ENCODE measurements at places on chromosomes 12 and 14.

DNA sequence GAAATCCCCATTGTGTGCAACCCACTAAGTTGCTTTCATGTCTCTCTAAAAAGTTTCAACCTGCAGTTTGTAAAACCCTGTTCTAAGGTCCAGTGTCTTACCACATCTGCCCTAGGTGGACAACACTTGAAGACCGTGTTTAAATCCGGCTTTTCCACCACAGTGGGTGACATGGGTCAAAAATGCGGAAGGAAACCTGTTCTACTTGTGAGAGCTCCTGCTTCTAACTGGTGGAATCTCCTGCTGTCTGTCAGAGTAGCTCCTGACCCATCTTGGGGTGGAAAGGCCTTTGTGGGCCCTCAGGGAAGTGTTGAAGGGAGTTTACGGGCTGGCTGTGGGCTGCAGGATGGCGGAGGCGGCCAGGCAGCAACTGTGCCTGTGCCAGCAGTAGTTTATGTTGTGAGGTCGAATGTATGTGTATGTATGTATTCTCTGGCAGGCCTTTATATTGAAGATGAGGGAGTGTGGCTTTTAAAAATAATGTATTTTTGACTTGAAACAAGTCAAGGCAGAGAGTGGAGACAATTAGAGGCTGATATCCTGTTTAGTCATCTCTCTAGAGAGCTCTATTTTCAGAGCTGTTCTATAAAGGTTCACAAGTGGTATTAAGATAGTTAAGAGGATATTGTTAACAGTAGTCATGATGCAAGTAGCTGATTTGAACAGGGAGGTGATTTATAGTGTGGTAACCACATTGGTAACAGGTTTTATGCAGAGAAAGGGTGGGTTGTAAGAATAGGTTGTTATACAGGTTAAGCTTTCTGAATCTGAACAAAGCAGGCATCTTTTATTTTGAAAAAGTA lies 67.0 kb downstream of the PRKCH start:
- DNase-seq = no peak

- no peak for DNase-seq
These were observed 2.5 kb downstream of the ANG start for GRCh38 chr14:20690848-20691640.

GRCh38 chr12:93550748-93551611 lies 21.5 kb upstream of the SOCS2 start:
- no peak for DNase-seq

GRCh38 chr12:117234441-117234840 lies 44.2 kb upstream of the FBXO21 start:
- no peak for DNase-seq

GRCh38 chr14:78788467-78789360 lies 618.5 kb downstream of the NRXN3 start:
- no peak for DNase-seq

GRCh38 chr14:22185191-22185590 lies 403.8 kb downstream of the DAD1 start:
- no peak for DNase-seq

GRCh38 chr12:123113026-123113425 lies 37.9 kb downstream of the PITPNM2 start:
- no peak for DNase-seq

DNA sequence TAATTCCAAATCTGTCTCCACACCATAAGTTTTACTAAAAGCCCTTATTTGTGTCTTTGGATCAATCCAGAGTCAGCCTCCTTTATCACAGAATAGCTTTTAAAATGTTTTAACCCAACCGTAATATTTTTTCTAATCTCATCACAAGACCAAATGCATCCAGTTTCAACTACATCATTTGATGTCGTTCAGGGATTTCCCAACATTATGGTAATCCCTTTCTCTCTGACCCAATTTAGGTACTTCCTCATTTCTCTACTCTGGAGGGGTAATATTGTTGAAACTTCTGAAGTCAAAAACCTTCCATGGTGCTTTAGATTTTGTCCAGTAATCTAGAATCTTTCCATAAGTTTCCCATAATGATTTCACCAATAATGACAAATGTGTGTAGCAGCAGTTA lies 596.8 kb downstream of the SOX5 start:
- DNase-seq = no peak

GRCh38 chr14:104827177-104828055 lies 26.5 kb downstream of the ZBTB42 start:
- no peak for DNase-seq

DNA sequence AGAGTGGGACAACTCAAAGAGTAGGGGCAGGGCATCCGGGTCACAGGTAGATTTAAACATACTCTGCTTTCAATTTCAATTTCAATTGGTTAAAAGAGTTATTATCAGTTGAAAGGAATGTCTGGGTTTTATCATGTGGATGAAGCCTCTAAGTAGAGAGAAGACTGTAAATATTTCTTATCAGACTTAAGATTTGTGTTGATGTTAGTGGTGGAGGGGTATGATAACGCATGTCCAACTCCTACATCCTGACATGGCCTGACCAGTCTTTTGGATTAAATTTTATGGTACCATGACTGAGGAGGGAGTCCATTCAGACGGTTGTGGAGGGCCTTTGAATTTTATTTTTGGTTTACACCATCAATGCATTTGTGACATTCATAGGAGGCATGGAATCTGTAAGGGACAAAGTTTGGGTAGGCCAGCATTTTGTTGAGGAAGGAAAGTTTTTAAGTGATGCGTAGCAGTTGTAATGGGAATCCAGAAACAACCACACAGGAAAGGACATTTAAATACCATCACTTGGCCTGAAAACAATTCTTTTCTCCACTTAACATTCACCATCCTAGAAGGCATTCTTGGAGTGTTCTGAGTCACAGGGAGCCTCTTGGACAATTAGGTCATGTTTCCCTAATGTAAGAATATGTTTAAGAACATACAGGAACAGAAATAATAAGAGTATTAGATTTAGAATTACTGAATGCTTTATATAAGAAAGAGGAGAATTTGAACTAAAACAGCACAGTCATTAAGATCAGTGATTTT lies 371.9 kb downstream of the ATP23 start:
- no peak for DNase-seq

GRCh38 chr14:36214476-36215216 lies 38.1 kb upstream of the PTCSC3 start:
- DNase-seq = no peak

Measured in vagina (tissue), 2 donors.